Mucosa of gallbladder (tissue), 1 donor: ENCODE measurements at places on chromosomes 2 and 18. TPM values are rescaled to one million over a fixed set of nuclear protein-coding genes. Genes with fewer than 3 reads are reported as not detected.

GCG gene
- 0.17 TPM for total RNA-seq

EHD3 gene
- total RNA-seq, result 6.7 TPM

TRIB2 gene
- 29.1 TPM for total RNA-seq

ADCYAP1 gene
- total RNA-seq, result 1.1 TPM
